A549 treated with Hydrocortisone at 1 μM for 4 hours (cell line): ENCODE measurements at places on chromosomes 1 and 21. TPM values are rescaled to one million over a fixed set of nuclear protein-coding genes. Genes with fewer than 3 reads are reported as not detected.

The KRTAP19-7 gene
- not detected in 5 replicates for total RNA-seq

The UMODL1 gene
- not detected in 5 replicates for total RNA-seq

The LCE1B gene
- total RNA-seq = 0.11 TPM in 1 of 5 replicates, not detected in the others

The KIAA0040 gene
- 0.80 to 0.98 TPM (median 0.95 TPM) in 5 replicates for total RNA-seq

The RPE65 gene
- total RNA-seq = not detected in 5 replicates

The IL24 gene
- total RNA-seq = 0.25 to 0.61 TPM (median 0.54 TPM) in 5 replicates
